ENCODE measurements at places on chromosomes 2 and 18.

- no peak for DNase-seq
Measured at GRCh38 chr18:46283895-46284295, 179.7 kb downstream of the HAUS1 start.

- DNase-seq: no peak
Measured at GRCh38 chr2:132953771-132954170, 283.8 kb upstream of the LYPD1 start.

- DNase-seq: no peak
Measured at GRCh38 chr18:80251700-80252099, 4.4 kb upstream of the PARD6G start.

- no peak for DNase-seq
Measured at GRCh38 chr2:30695749-30696148, 111.5 kb downstream of the CAPN13 start.

- DNase-seq: no peak
Measured at GRCh38 chr2:101617188-101617587, 80.3 kb upstream of the MAP4K4 start.

GRCh38 chr18:70335892-70336726 is 47.3 kb downstream of the SOCS6 start:
- no peak for DNase-seq

GRCh38 chr2:128395640-128396499 is 77.2 kb upstream of the HS6ST1 start:
- no peak for DNase-seq

DNA sequence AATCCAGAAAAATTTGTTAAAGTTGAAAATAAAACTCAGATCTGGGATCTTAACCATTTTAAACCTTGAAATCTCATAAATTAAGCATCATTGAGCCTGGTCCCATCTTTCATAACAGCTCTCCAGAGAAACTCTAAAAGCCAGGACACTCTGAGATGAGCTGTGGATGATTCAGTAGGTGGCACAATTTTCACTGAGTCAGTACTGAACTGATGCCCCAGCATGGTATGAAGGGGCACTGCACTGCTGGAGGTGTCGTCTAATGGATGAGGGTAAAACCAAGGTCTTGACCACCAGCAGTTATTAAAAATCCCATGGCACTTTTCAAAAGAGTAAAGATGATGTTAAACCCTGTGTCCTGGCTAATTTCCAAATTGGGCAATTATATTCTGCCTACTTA is 170.6 kb downstream of the FIGN start:
- no peak for DNase-seq

GRCh38 chr18:10197097-10197496 is 257.3 kb upstream of the APCDD1 start:
- DNase-seq: no peak

DNA sequence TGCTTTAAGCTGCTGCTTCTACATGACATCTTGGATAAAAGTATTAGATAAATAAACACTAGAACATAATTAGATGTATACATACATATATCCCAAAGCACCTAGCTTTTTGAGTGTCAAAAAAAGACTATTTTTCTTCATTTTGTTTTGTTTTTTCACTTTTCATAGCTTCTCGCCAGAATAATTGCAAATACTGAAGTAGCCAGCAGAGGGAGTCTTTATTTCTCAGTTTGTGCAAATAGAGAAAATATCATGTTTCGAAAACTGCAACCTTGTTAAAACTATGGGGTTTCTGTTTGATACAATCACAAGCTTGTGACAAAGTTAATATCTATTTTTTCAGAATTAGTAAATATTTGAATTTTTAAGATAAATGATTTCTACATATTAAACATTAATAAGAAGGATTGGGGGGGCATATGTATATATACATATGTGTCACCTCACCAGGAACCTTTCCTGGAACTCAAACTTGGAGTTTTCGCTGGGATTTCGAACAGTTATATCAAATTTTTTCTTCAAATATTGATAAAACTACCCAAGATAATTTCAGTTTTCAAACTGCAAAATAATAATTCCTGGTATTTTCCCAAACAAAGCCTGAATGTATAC is 61.0 kb downstream of the GRB14 start:
- no peak for DNase-seq

DNA sequence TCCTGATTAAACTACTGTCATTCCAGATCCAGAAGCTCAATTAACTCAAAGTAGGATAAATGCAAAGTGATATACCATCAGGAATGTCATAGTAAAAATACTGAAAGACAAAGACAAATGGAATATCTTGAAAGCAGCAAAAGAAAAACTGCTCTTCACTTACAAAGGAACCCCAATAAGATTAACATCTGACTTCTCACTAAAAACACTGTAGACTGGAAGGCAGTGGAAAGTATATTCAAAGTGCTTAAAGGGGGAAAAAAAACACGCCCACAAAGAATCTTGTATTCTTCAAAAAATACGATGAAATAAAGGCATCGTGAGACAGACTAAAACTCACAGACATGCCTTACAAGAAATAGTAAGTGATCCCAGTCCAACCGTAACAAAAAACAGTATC is 195.7 kb downstream of the DOK6 start:
- no peak for DNase-seq

- DNase-seq: no peak
Measured at GRCh38 chr2:206798000-206798399, 32.6 kb downstream of the FASTKD2 start.

DNA sequence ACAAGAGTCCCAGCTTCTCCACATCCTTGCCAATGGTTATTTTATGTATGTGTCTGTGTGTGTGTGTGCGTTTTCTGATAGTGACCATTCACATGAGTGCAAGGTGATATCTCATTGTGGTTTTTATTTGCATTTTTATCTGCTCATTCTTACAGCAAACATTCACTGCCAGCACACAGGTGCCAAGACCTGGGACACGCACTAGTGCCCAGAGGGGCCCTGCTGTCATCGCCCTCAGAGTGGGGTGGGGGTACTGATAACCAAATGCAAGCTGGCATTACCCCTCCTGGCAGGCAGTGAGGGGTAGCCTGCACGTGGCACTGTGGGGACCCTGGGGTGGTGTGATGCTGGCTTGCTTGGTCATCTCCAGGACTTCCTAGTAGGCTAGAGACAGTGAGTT is 285.4 kb downstream of the LPIN1 start:
- DNase-seq: no peak

DNA sequence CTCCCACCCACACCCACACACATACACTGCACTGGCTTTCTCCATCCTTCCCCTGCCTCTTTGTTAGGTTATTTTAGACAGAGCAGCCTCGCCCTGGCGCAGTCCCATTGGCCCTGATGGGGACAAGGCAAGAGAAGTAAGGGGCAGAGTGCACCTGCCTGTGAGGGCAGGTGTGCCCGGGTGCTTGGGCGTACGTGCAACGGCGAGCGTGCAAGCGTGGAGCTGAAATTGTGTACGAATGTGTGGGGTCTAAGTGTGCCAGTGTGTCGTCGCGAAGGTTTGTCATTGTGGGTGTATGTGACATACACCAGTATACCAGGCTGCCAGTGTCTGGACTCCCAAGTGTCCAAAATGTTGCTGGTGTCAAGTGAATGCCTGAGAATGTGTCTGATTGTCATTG is 544 bp downstream of the LRATD1 start:
- DNase-seq: no peak

- DNase-seq: no peak
Measured at GRCh38 chr2:109135359-109136197, 6.6 kb downstream of the SH3RF3 start.

- no peak for DNase-seq
Measured at GRCh38 chr2:46690825-46691224, 211.5 kb downstream of the TMEM247 start.

- DNase-seq: no peak
Measured at GRCh38 chr2:172323861-172324597, 103.4 kb upstream of the ITGA6 start.

DNA sequence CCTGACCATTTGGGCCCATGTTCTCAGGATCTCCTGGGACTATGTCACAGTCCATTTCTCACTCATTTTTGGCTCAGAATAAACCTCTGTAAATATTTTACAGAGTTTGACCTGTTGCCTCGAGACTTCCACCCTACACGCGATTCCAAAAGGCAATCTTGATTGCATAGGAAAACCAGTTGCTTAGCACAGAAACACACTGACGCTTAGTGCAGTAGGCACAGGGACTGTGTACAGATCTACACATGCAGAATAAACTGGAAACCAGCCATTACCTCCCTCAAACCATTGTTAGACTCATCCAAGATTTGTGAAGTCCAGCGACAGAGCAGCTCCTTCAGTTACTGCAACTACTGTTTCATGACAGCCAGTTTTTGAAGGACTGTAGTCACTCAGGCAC is 73.0 kb downstream of the NCKAP5 start:
- no peak for DNase-seq

DNA sequence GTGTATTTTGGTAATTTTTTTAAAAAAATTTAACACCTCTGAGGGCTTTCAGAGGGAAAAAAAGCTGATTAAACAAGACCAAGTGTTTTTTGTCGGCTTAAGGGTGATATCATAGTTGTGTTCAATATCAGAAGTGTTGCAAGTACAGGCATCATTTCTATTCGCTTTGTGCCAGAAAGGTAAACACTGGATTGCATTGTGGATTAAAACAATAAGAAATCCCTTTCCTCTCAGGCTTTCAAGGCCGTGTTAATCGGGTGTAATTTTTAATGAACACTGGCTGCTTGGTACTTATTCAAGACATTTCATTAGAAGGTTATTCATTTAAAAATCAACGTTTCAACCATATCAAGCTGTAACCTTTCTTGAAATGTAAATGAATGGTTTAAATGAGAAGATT is 18.3 kb downstream of the FIGN start:
- DNase-seq: no peak

- DNase-seq: no peak
Measured at GRCh38 chr2:12619975-12620374, 96.8 kb upstream of the TRIB2 start.

DNA sequence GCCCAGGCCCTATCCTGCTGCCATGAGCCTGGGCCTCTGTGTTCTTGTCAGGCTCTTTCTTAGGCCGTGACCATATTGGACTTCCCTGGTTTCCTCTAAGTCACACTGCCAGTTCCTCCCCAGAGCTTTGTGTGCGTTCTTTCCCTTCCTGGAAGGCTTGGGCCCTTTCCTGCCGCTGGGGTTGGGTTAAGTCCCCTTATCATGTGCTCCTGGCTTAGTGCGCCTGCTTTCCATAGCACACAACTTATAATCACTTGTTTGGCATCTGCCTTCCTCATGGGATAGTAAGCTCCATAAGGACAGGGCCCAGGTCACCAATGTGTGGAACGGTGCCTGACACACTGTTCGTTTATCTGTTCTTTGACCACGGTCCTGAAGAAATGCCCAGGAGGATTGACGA is 31.3 kb downstream of the NIFK start:
- no peak for DNase-seq

- no peak for DNase-seq
Measured at GRCh38 chr2:146451972-146452371, 1392.9 kb upstream of the ACVR2A start.

DNA sequence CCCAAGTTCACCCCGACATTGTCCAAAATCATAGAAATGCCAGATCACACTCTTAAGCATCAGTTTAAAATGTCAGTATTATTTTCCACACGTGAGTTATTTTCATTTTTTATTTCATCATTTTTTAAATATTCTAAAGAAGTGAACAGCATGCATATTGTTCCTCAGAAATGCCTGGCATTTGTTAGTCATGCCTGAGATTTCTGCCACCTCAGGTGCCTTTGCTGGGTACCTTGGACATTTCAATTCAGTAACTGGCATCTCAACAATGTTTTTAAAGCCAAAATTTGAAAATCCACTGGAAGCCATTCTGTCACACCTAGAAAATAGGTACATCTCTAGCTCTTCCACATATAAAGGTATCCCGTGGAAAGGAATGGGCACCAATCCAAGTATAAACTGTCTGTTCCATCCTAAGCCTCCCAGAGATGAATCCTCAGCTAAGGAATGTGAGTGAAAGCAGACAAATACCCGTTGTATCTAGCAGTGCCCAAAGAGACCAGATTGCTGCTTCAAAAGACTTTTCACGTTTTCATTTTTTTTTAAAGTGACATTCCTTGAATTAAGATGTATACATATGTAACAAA is 159.8 kb downstream of the ZNF385B start:
- no peak for DNase-seq

GRCh38 chr2:64626963-64627760 is 26.6 kb downstream of the SERTAD2 start:
- DNase-seq: no peak

DNA sequence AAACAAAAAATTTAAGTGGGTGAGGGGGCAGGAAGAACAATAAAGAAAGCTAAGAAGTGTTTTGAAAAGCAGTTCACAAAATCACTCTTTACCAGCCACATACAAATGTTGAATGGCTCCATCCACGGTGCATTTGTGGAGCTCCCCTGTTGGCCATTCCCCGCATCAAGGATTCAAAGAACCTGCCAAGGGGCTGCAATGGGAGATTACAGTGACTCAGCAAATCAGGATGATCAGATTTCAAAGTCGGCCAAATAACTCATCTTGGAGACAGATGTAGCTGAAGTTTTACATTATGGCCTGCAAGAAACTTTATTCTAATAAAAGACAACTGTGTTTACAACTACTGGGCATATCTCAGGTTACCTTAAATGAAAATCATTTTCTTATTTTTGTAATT is 26.9 kb downstream of the COL4A3 start:
- DNase-seq: no peak

- no peak for DNase-seq
Measured at GRCh38 chr2:231655488-231655887, 52.8 kb upstream of the PTMA start.
